ENCODE measurements at places on chromosomes 11 and 22.
A peak's percentile ranks its signal among the peaks of the same experiment; 100 is the strongest.

DNA sequence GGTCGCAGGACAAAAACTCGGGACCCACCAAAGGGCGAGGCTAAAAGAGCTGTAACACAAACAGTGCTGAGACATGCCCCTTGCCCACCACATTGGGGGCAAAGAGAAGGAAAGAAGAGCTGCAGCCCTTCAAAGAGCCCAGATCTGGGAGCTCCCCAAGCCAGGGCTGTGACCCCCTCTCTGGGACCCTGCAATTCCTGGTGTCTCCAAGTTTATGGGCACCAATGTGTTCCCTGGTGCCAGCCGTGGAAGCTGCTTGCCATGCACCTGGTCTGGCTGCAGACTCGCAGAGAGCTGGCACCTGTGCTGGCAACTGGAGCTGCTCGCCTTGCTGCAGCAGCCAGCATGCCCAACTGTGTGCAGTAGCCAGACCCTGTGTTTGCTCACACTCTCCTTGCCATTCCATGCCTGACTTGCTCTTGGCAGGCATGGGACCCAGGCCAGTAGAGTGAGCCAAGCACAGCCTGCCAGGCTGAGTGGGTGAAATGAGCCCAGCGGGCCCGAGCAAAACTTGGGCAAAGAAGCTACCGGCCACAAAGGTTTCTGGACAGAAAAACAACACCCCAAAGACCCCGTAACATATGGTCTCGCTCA, 16.0 kb downstream of the RRP8 start:
- DNase-seq = no peak

DNA sequence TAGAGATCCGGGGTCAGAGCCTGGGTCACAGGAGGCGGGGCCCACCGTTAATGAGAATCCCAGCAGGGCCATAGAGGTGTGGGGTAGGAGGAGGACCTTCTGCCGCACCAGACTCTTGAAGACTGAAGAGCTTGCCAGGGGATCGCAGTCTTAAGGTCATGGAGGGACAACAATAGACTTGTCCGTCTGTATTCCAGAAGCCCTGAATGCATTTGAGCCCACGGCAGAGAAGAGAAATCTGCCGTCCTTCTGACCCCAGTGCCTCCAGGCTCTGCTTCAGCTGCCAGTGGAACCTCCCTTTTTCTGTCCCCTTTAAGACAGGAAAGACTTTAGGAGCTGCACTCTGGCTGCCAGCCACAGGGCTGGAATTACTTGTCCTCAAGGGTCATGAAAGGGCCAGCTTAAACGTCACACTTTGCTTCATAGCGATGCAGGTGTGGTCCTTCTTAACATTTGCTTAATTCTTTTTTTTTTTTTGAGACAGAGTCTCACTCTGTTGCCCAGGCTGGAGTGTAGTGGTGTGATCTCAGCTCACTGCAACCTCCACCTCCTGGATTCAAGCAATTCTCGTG, 15.5 kb upstream of the ST3GAL4 start:
- no peak for DNase-seq

DNA sequence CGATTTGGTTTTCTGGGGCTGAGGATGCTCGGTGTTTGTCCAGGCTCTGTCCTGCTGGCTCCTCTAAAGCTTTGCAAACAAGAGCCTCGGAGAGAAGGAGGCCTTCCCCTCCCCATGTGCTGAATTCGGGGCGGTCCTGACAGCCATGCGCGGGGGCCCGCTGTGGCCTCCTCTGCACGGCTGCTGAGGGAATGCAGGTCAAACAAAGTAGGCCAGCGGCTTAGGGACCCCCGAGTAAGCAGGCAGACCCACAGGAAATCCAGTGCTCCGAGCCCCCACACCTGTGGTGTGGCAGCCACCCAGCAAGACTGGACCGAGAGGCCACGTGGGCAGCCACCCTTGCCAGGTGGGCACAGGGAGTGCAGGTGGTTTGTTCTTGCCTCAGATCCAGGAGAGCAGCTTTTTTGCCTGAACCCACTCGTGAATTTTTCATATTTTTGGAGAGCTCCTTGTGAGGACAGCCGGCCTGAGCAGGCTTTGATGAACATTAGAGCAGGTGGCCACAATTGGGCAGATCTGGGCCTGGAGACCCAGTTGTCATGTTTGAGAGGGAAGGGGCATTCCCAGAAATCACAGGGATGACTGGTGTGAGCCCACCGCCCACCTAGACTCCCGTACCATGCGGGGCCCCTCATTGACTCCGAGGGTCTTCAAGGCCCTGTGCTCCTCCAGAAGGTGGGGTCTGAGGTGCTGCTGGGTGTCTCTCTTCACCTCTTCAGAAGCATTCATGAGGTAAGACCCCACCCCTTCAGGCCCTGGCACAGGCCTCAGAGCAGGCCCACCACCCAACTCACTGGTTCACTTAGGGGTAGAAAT, 43.0 kb upstream of the KCNQ1OT1 start:
- DNase-seq = no peak

DNA sequence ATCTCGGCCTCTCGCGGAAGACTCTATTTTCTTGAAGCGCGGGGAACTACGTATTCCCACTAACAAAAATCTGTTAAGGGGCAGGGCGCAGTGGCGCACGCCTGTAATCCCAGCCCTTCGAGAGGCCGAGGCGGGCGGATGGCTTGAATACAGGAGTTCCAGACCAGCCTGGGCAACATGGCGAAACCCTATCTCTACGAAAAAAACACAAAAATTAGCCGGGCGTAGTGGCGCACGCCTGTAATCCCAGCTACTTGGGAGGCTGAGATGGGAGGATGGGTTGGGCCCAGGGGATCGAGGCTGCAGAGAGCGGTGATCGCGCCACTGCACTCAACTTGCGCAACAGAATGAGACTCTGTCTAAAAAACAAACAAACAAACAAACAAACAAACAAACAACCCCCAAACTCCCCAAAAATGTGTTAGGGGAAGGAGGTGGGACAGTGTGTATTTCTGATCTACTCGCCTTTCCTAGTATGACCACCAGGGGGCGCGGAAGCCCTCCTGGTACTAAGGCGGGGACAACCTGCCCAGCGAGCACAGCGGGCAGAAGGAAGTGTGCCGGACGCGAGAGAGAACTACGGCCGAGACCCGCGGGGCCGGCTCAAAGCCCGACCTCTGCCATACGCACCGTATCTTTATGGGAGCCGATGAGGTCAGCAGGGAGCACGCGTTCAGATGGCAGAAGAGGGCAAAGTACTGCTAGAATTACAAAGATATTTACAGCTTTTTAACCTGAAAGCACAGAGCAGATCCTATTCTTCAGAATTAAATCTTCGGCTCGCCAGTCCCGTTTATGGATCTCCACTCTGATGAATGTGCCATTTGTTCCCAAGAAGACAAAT, 1.3 kb upstream of the STX3 start:
- peak; percentile 72 for DNase-seq

DNA sequence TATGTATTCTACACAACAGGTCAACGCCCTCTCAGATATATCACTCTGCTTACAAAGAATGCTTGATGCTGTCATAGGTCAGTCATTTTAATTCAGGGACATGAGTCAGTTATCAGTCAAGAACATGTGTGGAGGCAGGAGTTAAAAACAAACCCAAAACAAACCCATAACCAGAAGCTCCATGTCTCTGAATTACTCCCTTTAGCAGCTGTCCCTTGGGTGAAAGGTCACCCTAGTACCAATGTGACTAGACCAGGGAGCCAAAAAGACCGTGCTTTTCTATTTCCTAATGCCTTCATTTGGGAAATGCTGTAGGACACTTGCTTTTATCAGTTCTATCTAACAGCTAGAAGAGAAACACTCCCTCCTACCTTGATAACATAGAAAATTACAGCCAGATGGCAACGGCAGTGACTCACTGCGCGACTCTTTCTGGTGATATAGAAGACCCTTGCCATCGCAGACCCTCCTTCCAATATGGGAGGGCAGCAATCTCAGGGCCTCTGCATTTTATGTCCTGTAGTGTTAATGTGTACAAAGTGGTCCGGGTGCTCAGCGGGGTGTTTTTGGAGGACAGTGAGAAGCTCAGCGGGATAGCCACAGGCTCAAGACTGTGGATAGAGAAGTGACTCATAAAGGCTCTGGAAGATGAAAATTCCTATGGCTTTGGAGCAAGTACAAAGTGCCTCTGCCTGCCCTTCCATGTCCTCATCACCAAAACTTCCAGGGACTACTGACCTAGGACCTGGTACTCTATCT, 24.8 kb downstream of the APOL5 start:
- no peak for DNase-seq

GRCh38 chr11:73091521-73092305, 50.4 kb downstream of the FCHSD2 start:
- DNase-seq = no peak

Data from T-helper 2 cell (primary cell).